ENCODE measurements at places on chromosomes 6 and 20.

- no peak for DNase-seq
These were observed 901.7 kb upstream of the CITED2 start for GRCh38 chr6:140276133-140276532.

DNA sequence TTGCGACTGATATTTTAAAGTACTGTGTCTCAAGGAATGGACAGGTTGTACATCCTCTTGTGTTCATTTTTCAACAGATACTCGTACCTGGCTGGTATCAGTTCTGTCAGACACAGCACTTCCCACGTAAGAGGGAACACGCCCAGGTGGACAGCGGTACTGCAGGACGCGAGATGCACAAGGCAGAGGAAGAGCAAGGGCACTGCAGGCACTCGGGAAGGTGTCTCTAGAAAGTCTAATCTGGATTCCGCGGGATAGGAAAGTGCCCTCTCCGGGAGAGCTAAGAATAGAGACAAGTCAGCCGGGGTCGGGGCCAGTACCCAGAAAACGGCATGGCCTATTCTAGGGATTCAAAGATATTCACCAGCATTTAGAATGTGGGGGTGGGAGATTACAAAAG lies 94.2 kb upstream of the MBOAT1 start:
- DNase-seq = no peak

DNA sequence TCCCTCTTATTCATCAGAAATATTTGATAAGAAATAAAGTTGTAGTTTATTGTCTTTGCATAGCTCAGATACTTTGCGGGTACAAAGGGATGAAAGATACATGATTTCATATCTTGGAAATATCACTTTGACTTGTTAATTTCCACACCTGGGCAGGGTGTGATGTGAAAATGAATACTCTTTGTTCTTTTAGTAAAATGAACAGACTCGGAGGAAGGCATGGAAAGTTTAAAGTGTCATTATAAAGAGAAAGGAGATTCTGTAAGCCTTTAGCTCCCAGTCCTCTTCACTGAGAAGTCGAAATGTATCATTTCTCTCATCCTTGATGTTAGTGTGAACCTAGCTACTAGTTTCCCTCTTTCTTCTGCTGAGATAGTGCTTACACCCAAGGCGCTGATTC lies 36.7 kb upstream of the AKIRIN2 start:
- no peak for DNase-seq

DNA sequence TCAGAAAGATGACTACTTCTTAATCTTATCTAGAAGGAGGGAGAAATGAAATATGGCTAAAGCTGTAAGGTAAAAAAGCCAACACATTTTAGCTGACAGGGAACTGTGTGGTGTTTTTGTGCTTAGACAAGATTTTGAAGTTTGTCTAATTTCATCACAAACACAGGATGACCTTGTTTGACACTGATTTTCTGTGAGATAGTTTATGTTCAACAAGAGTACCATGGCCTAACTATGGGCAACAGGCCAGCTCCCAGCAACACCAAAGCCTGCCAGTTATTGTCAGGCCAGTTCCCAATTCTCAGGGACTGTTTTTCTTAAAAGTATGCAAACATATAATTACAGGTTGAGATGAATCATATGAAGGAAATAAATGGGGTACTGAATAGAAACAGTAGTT lies 5.5 kb upstream of the ABCF1 start:
- DNase-seq = no peak

DNA sequence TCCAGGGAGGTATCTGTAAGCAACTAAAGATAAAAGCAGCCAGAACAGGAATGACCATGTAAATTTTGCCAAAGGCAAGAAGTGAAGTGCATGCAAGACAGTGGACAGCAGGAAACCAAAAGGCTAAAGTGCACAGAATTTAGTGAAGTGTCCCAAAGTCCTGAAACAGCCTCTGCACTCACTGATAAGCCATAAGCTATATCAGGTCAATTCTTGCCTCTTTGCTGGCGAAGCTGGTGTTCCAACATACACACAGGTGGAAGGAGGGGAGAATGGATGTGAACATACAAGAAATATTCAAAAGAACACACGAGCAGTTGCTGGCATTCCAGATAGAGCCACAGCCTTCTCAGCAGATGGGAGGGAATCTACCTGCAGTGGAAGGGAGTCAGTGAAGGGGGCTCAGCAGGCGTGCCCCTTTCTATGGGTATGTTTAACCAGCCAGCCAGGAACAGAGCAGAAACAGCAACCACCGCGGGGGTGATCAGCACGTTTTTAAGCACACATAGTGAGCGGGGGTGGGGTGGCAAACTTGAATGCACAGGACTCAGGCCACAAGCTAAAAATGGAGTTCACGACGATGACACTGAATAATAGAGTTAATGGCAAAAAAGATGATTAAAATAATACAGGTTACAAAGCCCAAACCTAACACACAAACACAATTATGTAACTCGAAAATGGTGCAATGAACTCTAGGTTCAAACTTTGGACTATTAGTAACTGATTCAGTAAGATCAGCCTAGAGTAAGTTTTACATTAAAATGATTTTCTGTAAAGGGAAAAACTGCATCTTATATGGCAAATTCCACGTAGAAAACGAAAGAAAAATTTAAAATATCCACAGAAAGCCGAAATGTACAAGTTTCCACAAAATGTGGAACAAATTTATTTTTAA lies 1.2 kb downstream of the ECI2 start:
- no peak for DNase-seq

GRCh38 chr20:20395087-20395486 lies 27.2 kb downstream of the INSM1 start:
- DNase-seq = no peak
